A172 (cell line): ENCODE measurements at places on chromosomes 1 and 21.
A peak's percentile ranks its signal among the peaks of the same experiment; 100 is the strongest.

DNA sequence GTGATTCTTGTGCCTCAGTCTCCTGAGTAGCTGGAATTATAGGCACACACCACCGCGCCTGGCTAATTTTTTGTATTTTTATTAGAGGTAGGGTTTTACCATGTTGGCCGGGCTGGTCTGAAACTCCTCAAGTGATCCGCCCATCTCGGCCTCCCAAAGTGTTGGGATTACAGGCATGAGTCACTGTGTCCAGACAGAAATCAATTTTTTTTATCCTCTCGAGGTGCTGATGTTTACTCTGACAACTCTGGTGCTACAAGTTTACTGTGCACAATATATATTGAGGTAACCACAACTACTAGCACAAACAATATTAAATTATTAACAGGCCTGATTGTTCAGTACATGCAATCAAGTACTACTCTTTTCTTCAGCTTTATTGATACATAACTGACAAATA lies 39.7 kb downstream of the F13B start:
- DNase-seq, result no peak

- DNase-seq, result no peak
These were observed 77.7 kb upstream of the ADAM30 start for GRCh38 chr1:119974013-119974412.

DNA sequence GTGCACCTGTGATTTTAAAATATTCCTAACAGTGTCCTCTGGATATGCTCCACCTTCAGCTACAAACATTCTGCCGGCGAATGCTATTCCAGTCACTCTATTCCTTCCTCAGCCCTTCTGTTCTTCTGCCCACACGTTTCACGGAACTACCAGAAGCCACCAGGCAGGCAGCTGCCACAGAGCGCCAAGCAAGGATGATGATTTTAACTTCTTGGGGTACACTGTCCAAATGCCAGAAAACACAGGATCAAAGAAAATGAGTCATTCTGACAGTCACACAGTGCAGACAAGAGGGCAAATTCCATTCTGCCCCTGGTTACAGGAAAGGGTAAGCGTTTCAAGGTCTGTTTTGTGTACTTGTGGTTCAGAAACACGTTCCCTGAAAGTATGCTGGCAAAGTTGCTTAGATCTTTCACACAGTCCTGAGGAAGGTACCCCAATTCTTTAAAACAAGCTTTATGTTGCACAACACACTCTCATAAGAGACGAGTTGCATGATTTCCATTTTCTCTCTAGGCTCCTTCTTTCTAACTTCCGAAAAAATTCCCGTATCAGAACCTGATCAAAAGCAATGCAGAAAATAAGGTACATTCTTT lies 508.3 kb upstream of the PKN2 start:
- peak; percentile 26 for DNase-seq

DNA sequence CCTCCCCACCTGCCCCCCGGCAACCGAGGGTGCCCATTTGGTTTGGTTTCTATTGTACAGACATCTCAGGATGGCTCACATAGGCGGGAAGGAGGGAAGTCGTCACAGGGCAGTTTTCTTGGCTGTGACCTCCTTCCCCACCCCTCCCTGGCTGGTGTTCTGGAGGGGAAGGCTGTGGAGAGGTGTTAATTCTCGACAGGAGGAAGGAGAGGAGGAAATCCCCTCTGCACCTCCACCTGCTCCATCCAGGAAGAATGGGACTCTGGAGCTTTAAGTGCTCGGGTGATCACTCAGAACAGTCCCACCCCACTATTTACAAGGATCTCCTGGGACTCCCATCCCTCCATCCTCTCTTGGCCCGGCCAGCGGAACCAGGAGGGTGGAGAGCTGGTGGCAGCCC lies 7.6 kb downstream of the MEX3A start:
- DNase-seq, result no peak

DNA sequence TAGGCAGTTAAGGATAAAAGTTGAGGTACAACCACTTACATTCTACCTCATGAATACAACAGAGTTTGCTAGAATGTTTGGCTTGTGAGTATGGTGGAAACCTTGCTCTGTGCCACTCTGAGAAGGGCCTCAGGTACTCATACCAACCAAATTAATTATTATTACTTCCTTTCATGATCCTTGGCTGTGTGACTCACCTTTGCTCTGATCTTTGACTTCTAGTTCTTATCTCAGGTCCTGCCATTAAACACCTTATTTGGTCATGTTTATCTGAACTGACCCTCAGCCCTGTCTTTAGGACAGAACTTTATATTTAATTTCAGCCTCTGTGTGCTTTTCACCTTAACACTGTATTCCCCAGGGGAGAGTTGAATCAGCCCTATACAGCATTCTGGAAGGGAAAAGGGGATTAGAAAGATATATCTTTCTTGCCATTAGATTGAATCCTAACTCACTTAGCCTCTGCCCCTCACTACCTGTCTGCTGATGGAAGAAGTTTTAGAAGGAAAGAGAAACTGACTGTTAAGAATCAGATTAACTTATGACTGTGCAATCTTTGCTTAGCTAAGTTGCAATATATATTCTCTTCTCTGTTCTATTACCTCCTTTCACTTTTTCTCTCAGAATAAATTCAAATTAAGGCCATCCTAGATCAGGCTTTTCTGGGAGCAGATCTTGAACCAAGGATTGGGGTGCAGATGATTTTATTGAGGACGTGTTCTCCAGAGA lies 260.4 kb upstream of the DPYD start:
- no peak for DNase-seq

DNA sequence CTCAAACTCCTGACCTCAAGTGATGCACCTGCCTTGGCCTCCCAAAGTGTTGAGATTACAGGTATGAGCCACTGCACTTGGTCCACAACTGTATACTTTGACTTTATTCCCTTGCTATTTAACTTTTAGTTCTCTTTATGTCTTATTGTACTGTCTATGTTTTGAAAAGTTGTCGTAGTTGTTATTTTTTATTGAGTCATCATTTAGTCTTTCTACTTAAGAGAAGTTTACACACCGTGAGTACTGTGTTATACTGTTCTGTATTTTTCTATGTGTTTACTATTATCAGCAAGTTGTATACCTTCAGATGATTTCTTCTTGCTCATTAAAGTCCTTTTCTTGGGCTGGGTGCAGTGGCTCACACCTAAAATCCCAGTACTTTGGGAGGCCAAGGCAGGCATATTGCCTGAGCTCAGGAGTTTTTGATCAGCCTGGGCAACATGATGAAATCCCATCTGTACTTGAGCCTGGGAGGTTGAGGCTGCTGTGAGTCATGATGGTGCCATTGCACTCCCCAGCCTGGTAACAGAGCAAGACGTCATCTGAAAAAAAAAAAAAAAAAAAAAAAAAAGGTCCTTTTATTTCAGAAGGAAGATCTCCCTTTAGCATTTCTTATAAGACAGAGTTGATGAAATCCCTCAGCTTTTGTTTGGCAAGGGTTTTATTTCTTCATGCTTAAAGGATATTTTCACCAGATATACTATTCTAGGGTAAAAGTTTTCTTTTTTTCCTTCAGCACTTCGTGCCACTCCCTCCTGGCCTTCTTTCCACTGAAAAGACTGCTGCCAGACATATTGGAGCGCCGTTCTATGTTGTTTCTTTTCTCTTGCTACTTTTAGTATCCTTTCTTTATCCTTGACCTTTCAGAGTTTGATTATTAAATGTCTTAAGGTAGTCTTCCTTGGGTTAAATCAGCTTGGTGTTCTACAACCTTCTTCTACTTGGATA lies 47.6 kb downstream of the TNFSF18 start:
- DNase-seq, result peak; percentile 53

GRCh38 chr1:184255560-184255959 lies 131.3 kb upstream of the C1orf21 start:
- DNase-seq, result no peak

DNA sequence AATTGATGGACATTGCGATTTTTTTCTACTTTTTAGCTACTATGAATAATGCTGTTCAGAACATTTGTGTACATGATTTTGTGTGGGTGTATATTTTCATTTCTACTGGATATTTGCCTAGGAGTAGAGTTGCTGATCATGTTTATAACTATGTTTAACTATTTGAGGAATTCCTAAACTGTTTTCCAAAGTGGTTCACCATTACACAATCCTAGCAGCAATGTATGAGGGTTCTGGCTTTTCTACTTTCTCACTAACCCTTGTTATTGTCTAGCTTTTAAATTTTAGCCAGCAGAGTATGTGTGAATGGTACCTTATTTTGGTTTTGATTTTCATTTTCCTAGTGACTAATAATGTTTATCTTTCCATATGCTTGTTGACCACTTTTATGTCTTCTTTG lies 86.2 kb downstream of the ATG4C start:
- DNase-seq, result no peak

DNA sequence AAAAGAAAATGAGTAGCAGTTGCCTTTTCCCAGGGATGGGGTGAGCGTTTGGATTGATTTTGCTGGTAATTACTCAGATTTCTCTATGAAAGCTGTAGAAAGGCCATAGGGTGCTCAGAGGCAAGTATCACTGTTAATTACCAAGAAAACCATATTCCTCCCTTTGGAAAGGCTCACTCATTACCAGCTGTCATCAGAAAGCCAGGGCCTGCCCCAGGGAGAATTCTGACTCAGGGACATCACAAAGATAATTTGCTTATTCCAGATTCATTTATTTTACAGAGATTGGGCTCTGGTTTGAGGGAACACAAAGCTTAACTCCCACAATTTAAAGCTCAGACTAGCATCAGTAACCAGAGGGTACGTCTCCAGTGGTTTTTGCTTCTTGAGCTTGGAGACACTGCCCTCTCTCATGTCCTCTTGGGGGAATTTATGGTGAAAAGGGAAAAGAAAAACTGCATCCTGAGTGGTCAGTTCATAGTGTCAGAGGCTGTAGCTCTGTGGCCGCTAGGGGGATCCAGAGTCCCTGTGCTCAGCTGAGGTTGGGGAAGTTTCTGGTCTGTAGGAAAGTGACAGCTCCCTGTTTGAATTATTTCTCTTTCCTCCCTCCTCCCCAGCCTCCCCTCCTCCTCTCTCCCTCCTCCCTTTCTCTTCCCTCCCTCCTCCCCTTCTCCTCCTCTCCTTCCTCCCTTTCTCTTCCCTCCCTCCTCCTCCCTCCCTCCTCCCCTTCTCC lies 204.3 kb downstream of the KCNJ6 start:
- DNase-seq, result peak; percentile 83

GRCh38 chr1:218347723-218348627 lies 2.8 kb downstream of the TGFB2 start:
- DNase-seq, result peak; percentile 93

- DNase-seq, result no peak
These were observed 54.9 kb downstream of the KLHDC7A start for GRCh38 chr1:18535391-18536210.

DNA sequence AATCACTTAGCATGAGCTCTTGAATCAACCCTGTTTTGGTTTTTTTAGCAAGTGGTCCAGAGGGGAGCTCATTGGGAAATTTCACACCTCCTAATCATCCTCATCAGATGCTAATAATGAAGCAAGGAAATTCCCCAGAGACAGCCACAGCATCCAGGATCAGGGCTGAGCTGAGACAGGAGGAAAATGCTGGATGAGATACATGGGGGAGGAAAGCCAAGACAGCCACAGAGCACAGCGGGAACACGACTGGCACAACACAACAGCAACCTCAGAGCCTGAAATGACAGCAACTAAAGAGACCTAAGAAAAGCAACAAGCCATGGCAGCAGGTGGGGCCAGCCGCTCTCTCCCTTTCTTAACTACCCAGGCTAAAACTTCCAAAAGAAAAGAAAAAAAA lies 70.4 kb downstream of the UBR4 start:
- DNase-seq, result no peak

GRCh38 chr1:177566495-177566894 lies 395.7 kb downstream of the BRINP2 start:
- DNase-seq, result no peak

DNA sequence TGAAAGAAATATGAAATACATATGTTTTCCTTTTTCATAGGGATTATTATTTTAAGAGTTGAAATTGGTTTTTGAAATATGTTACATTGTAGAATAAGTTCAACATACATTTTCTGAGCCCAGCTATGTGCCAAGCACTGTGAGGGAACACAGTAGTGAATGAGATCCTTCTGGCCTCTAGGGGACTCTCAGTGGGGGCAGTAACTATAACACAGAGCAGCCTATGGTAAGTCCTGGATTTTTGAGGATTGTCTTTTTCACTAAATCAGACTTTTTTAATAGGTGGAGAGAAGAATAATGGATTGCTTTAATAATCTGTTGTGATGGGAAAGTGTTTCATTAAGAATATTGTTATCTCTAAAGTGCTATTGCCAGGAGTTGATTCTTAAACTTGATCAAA lies 2.4 kb downstream of the DNAJC6 start:
- no peak for DNase-seq

DNA sequence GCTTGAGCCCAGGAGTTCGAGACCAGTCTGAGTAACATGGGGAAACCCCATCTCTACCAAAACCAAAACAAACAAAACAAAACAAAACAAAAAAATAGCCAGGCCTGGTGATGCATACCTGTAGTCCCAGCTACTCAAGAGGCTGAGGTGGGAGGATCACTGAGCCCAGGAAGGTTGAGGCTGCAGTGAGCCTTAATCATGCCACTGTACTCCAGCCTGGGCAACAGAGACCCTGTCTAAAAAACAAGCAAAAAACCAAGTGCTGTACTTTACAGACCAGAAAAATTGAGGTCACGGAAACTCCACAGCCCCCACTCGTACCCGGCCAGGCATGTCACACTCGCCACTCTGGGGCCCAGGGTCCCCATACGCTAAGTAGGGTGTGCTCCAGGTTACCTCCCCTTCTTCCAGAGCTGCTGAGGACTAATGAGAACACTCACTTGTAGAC lies 22.9 kb downstream of the ATP2B4 start:
- DNase-seq, result no peak

DNA sequence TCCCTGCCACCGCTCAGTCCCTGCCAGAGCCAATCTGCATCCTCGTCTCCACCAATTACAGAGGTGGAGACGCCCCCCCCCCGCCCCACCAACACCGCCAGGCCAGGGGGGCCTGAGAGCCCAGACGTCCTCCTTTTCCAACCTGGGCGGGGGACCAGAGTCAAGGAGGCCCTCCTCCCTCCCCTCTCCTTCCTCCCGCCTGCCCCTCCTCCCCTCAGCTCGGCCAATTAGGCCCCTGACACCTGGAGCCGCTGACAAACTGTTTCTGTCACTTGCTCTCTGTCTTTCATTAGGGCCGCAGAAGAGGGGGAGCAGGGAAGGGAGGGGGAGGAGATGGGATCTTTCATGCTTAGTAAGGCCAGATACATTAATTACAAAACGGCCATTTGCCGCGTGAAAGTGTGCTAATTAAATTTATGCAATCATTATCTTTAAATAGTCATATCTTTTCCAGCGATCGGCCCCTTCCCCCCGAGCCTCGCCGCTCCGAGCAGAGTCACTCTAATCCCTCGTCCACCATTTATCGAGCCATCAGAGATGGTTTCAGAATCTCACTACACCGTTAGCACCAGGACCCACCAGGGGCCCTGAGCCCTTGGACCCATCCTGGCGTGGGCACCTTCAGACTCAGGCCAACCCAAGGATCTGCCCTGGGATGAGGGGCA lies 94.7 kb downstream of the PAX7 start:
- DNase-seq, result no peak

GRCh38 chr1:116515702-116516101 lies 55.1 kb downstream of the CD58 start:
- DNase-seq, result no peak

DNA sequence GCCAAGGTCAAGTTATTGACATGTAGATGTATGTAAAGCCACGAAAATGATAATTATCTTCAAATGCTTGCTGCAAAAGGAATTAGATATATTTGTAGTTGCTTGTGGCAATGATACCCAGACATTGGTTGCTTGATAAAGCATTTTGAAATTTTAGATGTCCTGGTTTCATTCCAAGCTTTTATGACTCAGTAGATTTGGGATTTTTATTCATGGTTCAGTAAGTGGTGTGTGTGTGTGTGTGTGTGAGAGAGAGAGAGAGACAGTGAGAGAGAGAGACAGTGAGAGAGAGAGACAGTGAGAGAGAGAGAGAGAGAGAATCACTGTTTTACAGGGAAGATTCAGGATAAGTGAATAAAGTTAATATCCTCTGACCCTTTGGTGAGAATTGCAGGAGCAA lies 498.2 kb upstream of the C1orf87 start:
- DNase-seq, result no peak
